ENCODE measurements at places on chromosomes 6 and 20.
A peak's percentile ranks its signal among the peaks of the same experiment; 100 is the strongest.

DNA sequence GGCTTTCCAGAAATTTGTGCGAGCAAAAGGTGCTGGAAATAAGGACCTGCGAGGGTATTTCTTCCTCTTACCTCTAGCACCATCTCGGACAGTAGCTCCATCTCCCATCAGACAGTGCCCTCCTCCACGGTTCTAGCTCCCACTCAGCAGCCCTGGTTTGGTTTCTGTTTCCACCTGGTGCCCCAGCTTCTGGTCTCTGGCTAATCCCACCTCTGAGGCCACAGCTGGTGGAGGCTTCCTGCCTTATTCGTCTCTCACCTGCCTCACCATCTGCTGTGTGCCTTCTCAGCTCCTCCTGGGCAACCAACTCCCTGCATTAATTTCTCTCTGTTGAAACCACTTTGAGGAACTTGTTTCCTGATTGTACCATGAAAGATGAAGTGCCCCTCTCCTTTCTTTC lies 162.4 kb upstream of the CDYL start:
- DNase-seq, result no peak

- no peak for DNase-seq
Observed at GRCh38 chr20:43770342-43770741, 43.5 kb upstream of the GTSF1L start.

GRCh38 chr20:6008254-6008653 lies 45.6 kb downstream of the LRRN4 start:
- peak; percentile 96 for DNase-seq

DNA sequence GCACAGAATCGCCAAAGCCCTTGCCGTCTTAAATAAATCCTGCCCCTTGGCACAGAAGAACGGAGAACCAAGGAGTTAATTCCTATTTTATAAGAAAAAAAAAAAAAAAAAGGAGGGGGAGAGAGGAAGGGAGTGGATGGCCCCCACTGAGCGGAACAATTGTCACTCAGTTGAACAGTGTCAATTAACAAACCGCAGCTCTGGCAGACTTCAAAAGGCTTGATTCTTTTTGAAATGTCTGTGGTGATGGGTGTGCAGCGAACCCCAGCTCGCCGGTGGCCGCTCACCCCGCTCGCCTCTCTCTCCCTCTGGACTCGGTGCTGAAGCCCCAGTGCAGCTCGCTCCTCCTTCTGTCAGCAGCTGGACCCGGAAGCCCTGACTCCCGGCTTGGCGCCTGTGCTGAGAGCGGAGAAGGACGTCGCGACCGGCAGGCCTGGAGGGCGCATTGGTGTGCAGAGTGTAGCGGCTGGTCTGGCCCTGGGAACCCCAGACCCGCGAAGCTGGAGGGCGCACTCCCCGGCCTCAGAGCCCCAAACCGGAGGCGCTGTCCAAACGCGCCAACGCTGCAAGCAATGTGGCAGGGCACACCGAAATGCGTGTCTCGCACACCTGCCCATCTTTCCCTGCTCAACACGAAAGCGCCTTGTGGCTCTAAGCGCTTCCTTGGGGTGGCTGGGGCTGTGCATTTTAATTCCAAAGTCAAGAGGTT lies 3.4 kb downstream of the LINC00237 start:
- DNase-seq, result no peak

- no peak for DNase-seq
Observed at GRCh38 chr6:109445382-109445781, 4.9 kb downstream of the SMPD2 start.

DNA sequence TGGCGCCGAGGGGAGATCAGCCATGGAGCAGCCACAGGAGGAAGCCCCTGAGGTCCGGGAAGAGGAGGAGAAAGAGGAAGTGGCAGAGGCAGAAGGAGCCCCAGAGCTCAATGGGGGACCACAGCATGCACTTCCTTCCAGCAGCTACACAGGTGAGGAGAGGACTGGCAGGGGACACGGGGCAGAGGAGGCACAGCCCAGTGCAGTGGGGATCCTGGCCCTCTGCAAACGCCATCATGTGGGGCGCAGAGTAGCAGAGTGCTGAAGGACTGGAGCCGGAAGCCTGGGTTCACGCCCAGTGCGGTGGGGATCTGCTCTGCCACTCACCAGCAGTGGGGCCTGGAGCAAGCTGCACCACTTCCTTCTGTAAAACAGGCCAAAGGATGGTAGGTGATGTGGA lies 41.1 kb upstream of the FANCE start:
- DNase-seq, result no peak

DNA sequence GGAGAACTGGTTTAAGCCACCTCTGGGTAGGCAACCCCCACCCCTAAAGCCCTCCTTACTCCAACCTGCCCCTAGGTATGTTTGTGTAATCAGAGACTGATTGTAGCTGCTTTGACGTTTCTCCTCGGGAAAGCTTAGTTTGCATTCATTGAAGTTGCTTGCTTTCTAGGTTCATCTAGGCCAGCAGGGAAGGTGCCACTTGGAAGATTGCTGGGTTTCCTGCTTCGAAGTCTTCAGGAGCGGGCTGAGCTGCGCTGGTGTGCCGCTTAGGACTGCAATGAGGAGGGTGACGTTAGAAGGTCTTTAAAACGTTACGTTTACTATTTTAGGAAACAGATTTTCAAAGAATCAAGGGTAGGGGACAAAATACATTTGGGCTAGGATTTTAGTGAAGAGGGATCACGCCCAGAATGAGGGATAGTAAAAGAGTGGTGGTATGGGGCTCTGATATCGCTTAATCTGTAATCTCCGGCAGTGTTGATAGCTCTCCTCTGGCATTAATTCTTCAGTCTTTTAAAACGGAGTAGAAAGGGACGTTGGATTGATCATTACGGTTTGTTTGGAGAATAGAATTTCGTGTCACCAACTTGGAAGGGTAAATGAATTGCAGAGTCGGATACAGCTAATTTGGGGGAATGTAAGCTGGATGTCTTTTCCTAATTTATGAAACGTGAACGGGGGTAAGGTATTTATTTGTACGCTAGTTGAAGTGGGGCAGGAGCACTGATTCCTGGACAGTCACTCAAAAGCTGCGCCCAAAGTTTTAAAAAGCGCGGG lies 92.6 kb upstream of the PRDM1 start:
- DNase-seq, result no peak

DNA sequence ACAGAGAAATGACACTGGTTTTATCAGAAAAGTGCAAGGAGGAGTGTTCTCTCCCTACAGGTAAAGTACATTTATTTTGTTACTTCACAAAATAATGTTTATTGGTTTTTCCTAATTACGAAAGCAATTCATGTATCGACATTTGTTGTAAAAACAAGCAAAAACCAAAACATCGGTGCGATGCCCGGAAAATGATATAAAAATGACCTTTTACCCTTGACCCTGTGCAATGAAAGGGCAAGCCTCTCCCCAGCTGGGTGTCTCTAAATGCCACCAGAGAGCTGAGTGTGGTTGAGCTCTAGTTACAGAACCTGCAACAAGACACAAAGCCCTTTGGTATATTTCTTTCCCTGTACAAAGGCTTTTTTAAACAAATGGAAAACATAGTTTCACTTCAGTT lies 65.4 kb downstream of the CD164 start:
- no peak for DNase-seq

GRCh38 chr6:157988700-157989063 lies 7.0 kb downstream of the SYNJ2 start:
- DNase-seq, result no peak

DNA sequence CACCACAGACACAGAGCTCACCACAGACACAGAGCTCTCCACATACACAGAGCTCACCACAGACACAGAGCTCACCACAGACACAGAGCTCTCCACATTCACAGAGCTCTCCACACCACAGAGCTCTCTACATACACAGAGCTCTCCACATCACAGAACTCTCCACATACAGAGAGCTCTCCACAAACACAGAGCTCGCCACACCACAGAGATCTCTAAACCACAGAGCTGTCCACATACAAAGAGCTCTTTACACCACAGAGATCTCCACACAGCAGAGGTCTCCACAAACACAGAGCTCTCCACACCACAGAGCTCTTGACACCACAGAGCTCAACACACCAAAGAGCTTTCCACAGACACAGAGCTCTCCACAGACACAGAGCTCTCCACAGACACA lies 55.8 kb downstream of the ERMARD start:
- DNase-seq, result no peak

- DNase-seq, result no peak
Observed at GRCh38 chr6:137111296-137112066, 62.0 kb downstream of the IL22RA2 start.

DNA sequence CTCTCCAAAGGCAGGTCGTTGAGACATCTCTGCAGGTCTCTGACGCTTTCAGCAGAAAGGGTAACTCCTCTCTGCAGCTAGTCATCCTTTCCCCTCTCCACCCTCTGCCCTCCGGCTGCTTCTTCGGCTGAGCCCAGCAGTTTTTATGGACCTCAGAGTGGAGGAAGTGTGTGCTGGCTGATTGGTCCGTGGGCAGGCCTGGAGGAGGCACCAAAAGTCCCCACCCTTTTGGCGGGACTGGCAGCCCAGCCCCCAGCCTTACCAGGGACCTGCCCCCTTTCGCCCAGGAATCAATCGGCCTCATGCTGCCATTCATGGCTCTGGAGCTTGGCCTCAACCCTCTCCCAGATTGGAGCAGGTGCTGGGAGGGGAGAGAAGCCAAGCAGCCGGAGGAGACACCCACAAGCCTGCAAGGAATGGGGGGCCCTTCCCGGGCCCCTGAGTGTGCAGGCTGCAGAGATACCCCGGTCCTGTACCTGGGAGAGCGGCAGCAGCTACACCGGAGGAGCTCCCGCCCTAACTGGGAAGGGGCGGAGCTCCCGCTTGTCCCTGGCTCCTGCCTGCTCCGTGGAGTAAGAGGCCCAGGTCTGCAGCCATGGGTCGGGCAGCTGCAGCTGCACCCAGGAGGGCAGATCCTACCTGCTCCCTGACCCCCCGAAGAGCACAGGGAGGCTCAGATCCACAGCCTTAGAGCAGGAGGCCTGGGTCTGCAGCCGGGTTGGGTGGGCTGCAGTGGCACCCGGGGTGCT lies 170.3 kb upstream of the SOX4 start:
- DNase-seq, result no peak

GRCh38 chr6:154623391-154623790 lies 109.8 kb upstream of the SCAF8 start:
- no peak for DNase-seq

DNA sequence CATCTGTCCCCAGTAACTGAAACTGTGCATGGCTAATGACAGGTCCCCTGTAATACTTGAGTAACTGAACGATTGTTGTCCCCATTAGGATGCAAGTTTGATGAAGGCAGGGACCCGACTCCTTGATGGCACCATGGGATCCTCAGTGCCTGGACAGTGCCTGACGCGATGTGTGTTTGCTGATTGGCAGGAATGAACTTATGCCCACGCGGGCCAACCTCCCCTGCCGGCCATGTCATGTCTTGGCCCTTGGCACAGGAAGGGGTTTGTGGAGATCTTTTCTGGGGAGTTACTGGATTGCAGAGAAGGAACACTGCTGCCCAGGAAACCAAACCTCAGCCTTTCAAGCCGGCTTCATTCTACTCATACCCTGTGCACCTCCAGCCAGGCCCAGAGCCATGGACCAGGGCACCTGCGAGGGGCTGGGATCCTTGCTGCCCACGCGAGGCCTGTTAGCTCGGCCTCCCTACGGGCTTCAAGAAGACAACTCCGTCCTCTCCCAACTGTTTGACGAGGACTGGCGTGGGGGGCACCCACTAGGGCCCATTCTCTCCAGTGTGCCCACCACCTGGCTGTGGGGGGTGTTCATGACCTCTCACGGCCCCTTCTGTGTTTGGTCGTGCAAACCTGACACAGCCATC lies 147.8 kb downstream of the ZMYND8 start:
- DNase-seq, result no peak

GRCh38 chr6:12012038-12012557 lies at the start of gene HIVEP1:
TSS of gene HIVEP1 (plus strand) at chr6:12012312. CDS start at chr6:12015629, 3,317 bp downstream.
- no peak for DNase-seq

GRCh38 chr20:33940666-33941065 lies 53.0 kb upstream of the RALY start:
- DNase-seq, result no peak

GRCh38 chr20:50550531-50550930 lies 40.3 kb downstream of the PTPN1 start:
- DNase-seq, result no peak

Data from epithelial cell of proximal tubule (primary cell).